ENCODE measurements at places on chromosomes 4 and X.

DNA sequence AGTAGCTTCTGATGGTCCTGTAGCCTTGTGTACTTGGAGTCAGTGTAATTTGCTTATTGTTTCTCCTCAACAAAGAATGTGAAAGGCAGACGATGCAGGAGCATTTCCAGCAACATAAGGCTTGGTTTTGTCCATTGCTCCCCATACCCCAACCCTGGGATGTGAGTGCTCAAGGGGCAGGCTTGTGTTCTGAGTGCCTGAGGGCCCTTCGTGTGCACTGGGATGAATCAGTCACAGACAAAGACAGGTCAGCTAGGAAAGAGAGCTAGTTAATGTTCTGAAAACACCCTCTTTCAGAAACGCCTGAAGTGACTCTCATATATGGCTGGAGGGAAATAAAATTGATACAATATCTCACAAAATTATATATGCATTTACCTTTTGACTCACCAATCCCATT is 59.1 kb downstream of the PRPS1 start:
- DNase-seq, result no peak

GRCh38 chr4:121098266-121098665 is 25.9 kb upstream of the NDNF start:
- peak; percentile 10 for DNase-seq

DNA sequence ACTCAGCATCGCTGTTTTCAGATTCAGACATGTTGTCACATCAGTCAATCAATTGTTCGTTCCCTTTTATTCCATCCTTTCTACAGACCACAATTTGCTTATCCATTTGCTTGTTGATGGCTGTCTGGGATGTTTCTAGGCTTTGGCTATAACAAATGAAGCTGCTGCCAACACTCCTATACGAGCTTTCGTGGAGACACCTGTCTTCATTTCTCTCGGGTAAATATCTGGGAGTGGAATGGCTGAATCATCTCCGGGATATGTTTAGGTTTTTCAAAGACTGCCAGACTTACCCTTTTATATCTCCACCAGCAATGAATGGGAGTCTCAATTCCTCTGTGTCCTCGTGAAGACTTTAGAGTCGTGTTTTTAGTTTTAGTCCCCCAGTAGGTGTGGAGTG is 118.9 kb downstream of the SORCS2 start:
- DNase-seq, result no peak

GRCh38 chr4:145868637-145869409 is 69.8 kb downstream of the ZNF827 start:
- no peak for DNase-seq

DNA sequence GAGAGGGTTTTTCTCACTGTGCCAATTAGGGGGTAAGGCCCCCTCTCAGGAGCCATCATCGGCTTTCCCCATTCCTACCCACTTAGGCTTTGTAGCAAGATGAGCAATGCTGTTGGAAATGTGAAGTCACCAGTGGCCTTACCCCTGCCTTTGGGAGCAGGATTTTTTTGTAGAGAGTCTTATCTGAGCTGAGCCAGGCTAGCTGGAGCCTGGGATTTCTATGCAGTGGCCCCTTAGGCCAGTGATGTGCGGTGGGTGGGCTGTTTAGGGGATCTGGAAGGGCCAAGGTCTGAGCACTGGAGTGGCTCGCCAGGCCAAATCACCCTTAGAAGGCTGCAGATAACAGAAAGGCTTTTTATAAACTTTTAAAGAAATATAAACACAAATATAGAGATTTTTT is 4.2 kb downstream of the CXorf65 start:
- peak; percentile 47 for DNase-seq

GRCh38 chrX:135114392-135114791 is 5.9 kb downstream of the ETDB start:
- DNase-seq, result no peak

DNA sequence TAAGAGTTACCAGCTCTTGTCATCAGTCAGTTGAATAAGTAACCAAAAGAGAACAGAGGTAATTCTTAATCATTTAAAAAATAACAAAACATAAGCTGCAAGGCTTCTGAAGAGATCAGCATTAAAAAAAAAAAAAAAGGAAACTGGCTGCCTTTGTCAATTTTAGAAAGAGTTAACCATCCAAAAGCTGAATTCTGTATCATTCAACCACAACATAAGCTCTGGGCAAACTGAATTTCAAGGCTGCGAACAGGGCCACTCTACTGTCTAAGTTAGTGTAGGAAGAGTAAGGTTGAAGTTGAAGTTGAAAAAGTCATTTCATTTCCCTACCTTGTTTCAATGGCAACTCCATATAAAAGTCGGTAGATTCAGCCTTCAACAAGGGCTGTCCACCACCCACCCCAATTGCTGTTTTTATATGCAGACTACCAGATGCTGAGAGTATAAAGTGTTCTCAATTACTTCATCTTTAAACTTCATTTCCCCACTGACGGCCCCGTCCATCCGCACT is 1.1 kb upstream of the LIN54 start:
- DNase-seq, result no peak

GRCh38 chrX:106917830-106918500 is 2.2 kb upstream of the CLDN2 start:
- peak; percentile 85 for DNase-seq

GRCh38 chrX:16250296-16250695 is 83.0 kb downstream of the MAGEB17 start:
- DNase-seq, result no peak

DNA sequence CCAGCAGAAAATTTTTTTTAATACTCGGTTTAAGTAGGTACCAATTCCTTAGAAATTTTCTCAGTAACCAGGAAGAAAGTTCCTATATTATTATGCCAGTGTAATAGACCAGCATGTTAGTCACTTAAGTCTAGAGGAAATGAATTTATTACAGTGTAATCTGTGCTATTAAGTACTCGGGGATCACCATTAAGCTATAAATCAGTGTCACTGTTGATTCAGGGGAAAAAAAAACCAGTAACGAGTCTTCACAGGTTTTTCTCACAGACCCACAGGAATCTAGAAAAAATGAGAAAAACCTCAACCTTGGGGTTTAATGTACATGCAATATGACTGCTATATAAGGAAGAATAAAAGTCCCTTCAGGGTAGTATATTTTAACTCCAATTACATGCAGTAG is 138.3 kb upstream of the IL1RAPL2 start:
- no peak for DNase-seq

DNA sequence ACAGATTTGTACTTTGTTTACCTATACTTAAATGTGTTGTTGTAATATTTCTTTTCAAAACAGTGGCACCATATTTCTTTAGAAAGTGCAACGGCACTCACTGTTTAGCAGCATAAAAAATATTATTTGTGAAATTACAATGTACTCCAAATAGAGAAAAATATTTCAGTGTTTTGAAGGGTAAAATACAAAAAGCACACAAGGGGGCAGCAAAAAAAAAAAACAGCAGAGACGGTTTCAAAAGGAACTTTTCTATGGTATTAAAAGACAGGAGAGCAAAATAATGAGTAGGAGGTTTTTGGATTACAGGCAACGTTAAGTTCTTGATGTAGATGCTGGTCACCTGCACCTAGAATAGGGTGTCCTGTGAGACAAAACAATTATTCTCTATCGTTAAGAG is 2.0 kb downstream of the NUDT11 start:
- no peak for DNase-seq

- no peak for DNase-seq
These were observed 9.4 kb upstream of the RASL11B start for GRCh38 chr4:52852711-52853110.

GRCh38 chr4:32890398-32890797 is 2170.2 kb downstream of the PCDH7 start:
- DNase-seq, result no peak

- DNase-seq, result peak; percentile 10
These were observed 220.7 kb downstream of the HS6ST2 start for GRCh38 chrX:132737743-132738142.

DNA sequence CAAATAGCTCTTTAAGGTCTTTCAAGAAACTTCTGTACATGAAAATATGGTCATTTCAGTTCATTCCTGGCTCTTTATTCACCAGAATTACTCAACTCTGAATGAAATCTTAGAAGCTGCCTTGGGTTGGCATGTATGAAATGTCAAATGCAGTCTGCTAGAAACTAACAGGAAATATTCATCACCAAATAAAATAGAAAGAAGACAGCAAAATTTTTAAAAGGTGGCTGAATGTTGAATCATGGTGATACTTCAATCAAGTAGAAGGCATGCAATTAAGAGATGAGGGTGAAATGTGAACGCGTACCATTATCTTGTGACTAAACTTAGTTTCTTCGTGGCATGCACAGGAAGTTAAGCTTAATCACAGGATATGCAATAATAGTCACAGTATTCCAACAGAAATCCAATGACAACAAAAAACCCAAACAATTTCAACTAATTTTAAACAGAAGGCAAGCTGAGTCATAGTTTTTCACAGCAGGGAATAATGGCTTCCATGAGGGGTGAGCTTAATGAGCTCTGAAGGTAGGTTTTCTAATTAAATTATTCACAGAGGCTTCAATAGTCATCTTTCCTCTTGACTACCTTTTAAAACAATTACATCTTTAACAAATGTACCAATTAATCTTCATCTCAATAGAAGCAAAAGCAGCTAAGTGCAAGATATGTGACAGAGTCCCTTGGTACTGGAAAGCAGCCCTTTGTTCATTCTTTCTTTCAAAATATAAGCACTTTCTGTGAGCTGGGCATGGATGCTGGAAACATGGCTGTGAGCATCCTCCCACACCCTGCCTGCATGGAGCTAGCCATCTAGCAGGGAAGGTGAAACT is 44.5 kb downstream of the SCFD2 start:
- peak; percentile 13 for DNase-seq

DNA sequence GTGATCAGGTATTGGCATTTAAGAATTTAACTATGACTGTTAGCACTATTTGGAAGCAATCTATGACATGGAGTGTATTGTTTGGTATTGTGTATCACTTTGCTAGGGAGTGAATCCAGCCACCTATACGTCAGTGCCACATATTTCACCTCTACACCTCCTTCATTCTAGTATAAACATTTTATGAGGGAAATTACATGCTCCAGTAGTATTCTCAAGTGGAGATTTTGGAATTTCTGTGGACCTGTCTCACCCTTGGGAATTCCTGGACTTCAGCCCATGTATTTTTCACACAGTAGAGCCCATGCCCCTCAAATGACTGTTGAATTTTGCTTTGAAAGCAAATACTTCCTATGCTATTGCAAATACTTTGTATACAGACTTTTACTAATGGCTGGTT is 11.3 kb downstream of the BST1 start:
- no peak for DNase-seq

- no peak for DNase-seq
These were observed 43.2 kb downstream of the SCFD2 start for GRCh38 chr4:53322696-53323095.

GRCh38 chr4:147361726-147362125 is 119.2 kb upstream of the EDNRA start:
- DNase-seq, result no peak

DNA sequence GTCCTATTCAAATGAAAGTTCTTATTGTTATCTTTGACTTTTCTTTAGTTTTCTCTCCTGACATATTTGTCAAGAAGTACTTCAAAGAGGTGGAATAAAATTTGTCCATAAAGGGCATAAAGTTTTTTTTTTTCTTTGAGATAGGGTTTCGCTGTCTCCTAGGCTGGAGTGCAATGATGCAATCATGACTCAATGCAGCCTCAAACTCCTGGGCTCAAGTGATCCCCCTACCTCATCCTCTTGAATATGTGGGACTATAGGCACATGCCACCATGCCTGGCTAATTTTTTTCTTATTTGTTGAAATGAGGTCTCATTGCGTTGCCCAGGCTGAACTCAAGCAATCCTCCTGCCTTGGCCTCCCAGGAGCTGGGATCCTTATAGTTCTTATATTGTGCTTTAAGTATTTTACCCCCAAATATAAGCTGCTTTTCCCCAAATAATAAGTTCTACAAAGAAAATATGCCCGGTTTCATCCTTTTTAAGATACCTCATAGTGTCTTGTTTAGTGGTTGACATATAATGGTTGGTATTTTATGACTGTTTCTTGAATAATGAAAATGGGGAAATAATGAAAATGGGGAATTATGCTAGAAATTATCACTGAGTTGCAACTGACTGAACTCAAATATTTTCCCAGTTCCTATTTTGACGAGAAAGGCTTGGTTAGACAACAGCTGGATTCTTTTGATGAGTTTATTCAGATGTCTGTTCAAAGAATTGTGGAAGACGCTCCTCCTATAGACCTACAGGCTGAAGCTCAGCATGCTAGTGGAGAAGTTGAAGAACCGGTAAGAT is 11.6 kb downstream of the POLR2B start:
- no peak for DNase-seq

DNA sequence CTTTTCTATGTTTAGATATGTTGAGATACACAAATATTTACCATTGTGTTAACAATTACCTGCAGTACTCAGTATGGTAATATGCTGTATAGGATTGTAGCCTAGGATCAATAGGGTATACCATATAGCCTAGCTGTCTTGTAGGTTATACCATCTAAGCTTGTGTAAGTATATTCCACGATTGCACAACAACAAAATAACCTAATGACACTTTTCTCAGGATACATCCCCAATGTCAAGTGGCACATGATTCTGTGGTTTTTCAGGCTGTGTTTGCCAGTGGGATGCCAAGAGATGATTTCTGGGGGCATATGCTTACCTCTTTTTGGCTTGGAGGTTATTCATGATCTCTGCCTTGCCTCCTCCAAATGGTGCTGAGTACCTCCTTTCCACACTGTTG is 247.2 kb upstream of the CENPE start:
- no peak for DNase-seq

- no peak for DNase-seq
These were observed 54.2 kb upstream of the MGST2 start for GRCh38 chr4:139611391-139611790.

DNA sequence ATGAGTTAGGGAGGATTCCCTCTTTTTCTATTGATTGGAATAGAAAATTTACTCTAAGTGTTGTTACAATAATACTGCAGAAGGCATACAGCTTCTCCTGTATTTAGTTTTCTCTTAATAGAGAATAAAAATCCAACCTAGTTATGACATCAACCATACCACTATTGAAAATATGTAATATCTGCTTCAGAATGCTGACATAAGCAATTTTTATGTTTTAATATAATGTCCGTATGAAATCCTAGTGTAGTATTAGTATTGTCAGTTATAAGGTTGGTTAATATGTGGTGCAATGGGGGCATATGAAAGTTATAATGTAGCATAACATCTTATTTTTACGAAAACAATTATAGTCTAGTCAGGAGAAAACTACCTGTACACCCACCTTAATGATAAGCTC is 68.2 kb downstream of the HEPH start:
- DNase-seq, result no peak

GRCh38 chr4:16783119-16783518 is 115.3 kb downstream of the LDB2 start:
- no peak for DNase-seq

DNA sequence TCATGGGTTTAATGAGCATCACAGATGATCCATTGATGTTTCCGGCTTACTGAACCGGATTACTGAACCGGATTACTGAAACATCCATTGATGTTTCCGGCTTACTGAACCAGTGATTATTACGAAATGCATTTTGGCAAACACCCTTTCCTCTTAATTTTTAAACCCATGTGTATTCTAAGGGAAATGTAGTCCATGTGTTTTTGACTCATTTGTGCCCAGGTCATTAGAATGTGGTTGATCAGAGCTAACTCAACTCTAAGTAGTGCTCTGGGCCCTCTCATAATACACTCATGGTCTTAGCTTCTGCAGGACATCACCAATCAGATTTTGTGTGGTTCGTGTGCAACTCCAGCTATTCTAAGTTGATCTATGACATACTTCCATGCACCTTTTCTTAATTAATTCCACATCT is 141.6 kb downstream of the SPATA18 start:
- no peak for DNase-seq

All from hematopoietic multipotent progenitor cell treated with erythropoietin and hydrocortisone succinate and interleukin-3 and kit ligand, for 8 days (in vitro differentiated cells).